Natural killer cell treated with Interleukin-12 subunit alpha and Interleukin-12 subunit beta and Interleukin-15 and Interleukin-18, amount 100 ng/mL, for 72 hours (primary cell): ENCODE measurements at places on chromosomes 16 and 17. TPM values are rescaled to one million over a fixed set of nuclear protein-coding genes. Genes with fewer than 3 reads are reported as not detected.

GRCh38 chr17:7356072-7356549 is 1.2 kb downstream of the TMEM95 start:
- no peak overlapping the region for H3K27ac ChIP-seq
- H3K36me3 ChIP-seq = no peaks in the 10 kb centered on the region
- H3K4me1 ChIP-seq = peaks cover 17% of the 10 kb centered on the region
- DNase-seq = peak; percentile 88

The ADCY9 gene
- total RNA-seq = 23.6 TPM

The ATMIN gene
- total RNA-seq = 24.5 TPM

DNA sequence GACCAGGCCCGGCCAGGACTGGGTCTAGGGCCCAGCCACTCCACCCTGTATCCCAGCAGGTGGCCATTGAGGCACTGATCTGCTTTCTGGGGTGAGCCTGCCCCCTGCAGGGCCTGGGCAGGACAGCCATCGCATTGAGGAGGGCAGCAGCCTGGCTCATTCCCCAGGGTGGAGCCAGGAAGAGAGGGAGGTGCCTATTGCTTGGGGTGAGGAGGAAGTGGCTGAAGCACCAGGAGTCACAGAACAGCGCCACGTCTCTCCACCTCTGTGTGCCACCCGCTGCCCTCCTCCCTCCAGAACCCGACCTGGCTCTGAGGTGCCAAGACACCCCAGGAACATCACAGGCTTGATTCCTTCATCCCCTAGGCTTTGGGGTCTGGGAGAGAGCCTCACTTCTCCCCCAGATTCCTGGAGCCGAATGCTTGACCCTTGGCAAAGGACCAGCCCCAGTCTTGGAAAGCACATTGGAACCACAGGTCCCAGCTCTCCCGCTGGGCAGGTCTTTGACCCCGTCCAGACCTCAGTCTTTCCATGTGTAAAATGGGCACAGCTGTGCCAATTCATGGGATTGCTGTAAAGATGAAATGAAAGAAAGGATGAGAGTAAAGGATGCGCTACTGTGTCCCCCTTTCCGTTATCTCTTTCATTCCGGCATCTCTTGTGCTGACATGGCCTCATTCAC is 7.2 kb upstream of the KRT36 start:
- no peaks in the 10 kb centered on the region for H3K36me3 ChIP-seq
- no peaks in the 10 kb centered on the region for H3K4me1 ChIP-seq
- H3K27ac ChIP-seq = no peak overlapping the region
- H3K4me3 ChIP-seq = no peak overlapping the region
- peaks cover 11% of the 10 kb centered on the region for H3K27me3 ChIP-seq

DNA sequence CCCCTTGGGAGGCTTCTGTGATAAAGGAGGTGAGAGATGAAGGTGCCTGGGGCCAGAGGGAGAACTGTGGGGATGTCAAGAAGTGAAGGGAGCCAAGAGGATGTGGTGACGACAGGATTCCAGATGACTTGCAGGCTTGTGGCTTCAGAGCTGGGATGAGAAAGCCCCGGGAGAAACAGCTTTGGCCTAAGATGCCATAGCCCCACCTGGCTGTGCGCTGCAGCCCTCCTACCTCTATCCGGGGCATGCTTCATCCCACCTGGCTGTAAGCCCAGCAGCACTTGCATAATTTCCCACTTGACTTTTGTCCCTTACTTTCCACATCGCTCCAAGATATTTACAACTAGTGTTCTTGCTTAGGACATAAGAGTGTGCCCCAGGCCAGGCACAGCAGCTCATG is 29.3 kb downstream of the GINS3 start:
- H3K27me3 ChIP-seq = peaks cover 25% of the 10 kb centered on the region
- H3K36me3 ChIP-seq = no peaks in the 10 kb centered on the region
- no peak overlapping the region for H3K4me3 ChIP-seq
- H3K4me1 ChIP-seq = peaks cover 20% of the 10 kb centered on the region

The IRX5 gene
- not detected for total RNA-seq

GRCh38 chr16:8572063-8572918 is 18.0 kb downstream of the TMEM114 start:
- no peak overlapping the region for H3K27ac ChIP-seq
- H3K4me1 ChIP-seq = peaks cover 4% of the 10 kb centered on the region
- no peak for DNase-seq
- no peak overlapping the region for H3K4me3 ChIP-seq
- peaks cover 33% of the 10 kb centered on the region for H3K27me3 ChIP-seq

DNA sequence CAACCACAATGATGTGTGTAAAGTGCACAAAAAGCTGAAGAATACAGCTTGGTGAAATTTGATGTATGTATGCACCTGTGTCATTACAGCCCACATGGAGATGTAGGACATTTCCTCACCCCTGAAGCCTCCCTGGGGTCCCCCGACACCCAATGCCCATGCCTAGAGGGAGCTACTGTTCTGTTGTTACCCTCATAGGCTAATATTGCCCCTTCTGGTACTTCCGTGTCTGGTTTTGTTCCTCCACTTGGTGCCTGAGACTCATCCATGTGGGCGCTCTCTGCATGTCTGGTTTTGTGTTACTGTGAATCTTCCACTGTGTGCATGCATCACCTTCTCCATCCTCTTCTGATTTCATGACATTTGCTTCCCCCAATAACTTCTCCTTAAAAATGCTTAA is 18.6 kb downstream of the TNFRSF13B start:
- no peak overlapping the region for H3K27ac ChIP-seq
- H3K4me3 ChIP-seq = no peak overlapping the region
- no peak for DNase-seq
- peaks cover 10% of the 10 kb centered on the region for H3K36me3 ChIP-seq
- H3K4me1 ChIP-seq = peaks cover 5% of the 10 kb centered on the region

The OR2C1 gene
- total RNA-seq = not detected

- no peak overlapping the region for H3K27ac ChIP-seq
- no peak for DNase-seq
- no peak overlapping the region for H3K4me3 ChIP-seq
- H3K27me3 ChIP-seq = no peaks in the 10 kb centered on the region
- H3K36me3 ChIP-seq = peaks cover 6% of the 10 kb centered on the region
- H3K4me1 ChIP-seq = peaks cover 34% of the 10 kb centered on the region
Observed at GRCh38 chr16:67238278-67238575, 9.1 kb downstream of the FHOD1 start.

DNA sequence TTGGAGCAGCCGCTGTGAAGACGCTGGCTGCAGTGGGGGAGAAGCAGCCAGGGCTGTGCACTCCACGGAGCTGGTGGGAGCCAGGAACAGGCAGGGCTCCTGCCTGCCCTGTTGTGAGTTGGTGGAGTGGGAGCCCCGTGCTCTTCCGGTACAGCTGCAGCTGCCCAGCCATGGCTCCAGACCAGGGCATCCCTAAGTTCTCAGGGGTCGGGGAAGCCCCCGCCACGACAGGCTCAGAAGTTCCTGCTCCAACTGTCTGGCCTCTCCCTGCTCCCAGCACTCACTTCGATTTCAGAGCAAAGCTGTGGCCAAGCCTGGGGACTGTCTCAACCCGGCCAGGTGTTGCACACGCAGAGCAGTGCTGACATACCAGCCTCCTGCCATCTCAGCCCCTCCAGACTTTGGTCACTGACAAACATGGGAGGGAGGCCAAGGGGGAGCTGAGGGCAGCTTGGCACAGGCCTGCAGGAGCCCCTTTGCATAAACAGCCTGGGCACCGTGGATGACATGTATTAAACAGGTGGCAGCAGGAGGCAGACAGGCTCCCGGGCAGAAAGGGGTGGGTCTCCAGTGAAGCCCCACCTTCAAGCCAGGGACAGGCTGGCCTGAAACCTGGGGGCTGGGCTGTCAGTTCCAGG is 13.9 kb upstream of the KDM8 start:
- no peak overlapping the region for H3K4me3 ChIP-seq
- DNase-seq = no peak
- no peaks in the 10 kb centered on the region for H3K36me3 ChIP-seq
- no peaks in the 10 kb centered on the region for H3K4me1 ChIP-seq
- no peak overlapping the region for H3K27ac ChIP-seq

GRCh38 chr16:1557576-1557975 is 24.1 kb downstream of the TMEM204 start:
- no peaks in the 10 kb centered on the region for H3K36me3 ChIP-seq
- peaks cover 6% of the 10 kb centered on the region for H3K4me1 ChIP-seq
- no peak for DNase-seq
- no peak overlapping the region for H3K27ac ChIP-seq
- no peak overlapping the region for H3K4me3 ChIP-seq
- no peaks in the 10 kb centered on the region for H3K27me3 ChIP-seq

The TNFRSF17 gene
- total RNA-seq = not detected

GRCh38 chr16:87734644-87735043 is 31.1 kb downstream of the KLHDC4 start:
- no peak overlapping the region for H3K27ac ChIP-seq
- H3K4me1 ChIP-seq = peaks cover 30% of the 10 kb centered on the region
- H3K27me3 ChIP-seq = no peaks in the 10 kb centered on the region
- no peak overlapping the region for H3K4me3 ChIP-seq
- no peaks in the 10 kb centered on the region for H3K36me3 ChIP-seq
